Stimulated activated CD8-positive, alpha-beta memory T cell treated with anti-CD3 and anti-CD28 coated beads, Interleukin-15, amount 100 ng/mL, for 4 hours (primary cell): ENCODE measurements at places on chromosomes 13 and 19.

GRCh38 chr13:81927347-81927746 lies 1586.4 kb upstream of the SPRY2 start:
- no peak for DNase-seq

- DNase-seq, result no peak
These were observed at the start of gene KCNRG for GRCh38 chr13:50015258-50015657. Gene KCNRG (plus strand): TSS chr13:50015444. CDS start chr13:50015494, 50 bp downstream.

DNA sequence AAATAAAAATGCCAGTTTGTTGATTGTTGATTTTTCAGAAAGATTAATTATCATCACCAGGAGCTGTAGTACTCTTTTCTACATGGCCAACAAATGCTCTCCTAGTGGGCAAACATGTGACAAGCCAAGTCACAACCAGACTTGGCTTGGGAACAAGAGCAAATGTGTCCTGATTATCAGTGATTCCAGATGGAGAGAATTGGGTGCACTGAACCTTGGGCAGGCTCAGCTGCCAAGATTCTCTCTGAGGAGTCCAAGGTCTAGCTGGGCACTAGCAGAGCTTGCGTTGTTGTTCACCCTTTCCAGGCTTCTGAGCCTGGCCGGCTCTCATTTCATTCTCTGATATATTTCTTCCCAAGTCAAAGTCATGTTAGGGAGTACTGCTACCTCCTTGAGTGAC lies 27.3 kb upstream of the GPI start:
- no peak for DNase-seq

GRCh38 chr19:11422163-11423065 lies 3.3 kb upstream of the RGL3 start:
- DNase-seq, result peak; percentile 27

- DNase-seq, result no peak
These were observed 10.1 kb downstream of the TUBB4A start for GRCh38 chr19:6491802-6492592.

GRCh38 chr19:47560999-47561398 lies 11.9 kb downstream of the ZNF541 start:
- DNase-seq, result no peak

DNA sequence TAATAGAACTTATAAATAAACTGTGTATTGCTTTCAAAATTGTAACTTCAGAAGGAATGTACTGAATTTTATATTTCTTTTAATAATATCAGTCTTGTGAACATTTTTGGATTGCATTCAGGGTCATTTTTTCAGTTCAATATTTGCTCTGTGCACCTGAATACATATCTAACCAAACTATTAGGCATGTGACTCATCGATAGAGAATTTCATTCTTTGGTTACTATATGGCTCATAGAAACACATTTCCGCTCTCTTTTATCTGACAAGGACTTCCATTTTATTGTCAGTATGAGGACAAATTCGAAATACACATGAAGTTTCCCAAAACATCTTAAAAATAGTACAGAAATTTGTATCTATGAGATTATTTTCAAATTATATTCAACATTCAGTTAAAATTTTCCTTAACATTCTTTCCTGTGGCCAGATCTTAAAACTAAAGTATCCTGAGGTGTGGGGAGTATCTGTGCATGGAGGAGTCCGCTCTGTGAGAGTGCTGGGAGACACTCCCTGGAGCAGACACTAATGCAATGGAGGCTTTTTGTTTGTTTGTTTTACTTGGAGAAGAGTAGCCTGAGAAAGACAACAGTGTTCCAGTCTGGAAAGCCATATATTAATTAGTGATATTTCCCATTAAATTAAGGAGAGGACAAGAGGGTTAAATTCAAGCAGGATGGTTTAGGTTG lies 483.6 kb downstream of the PCDH20 start:
- DNase-seq, result no peak

DNA sequence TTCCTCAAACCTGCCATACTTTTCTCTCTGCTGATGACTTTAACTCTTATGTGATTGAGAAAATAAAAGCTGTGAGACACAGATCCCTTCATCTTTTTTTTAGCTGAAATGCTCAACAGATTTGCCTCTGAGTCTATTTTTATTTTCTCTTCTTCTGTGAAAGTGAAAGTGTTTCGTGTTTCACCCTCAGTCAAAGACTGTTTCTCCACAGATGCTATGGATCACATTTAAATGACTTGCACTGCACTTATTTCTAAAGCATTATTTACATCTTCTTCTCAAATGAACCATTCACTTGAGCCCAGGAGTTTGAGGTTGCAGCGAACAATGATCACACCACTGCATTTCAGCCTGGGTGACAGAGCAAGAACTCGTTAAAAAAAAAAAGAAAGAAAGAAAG lies 890.1 kb upstream of the PCDH20 start:
- no peak for DNase-seq

GRCh38 chr19:4908781-4909155 lies 533 bp upstream of the UHRF1 start:
- DNase-seq, result no peak

- no peak for DNase-seq
These were observed 7.8 kb downstream of the GTF3A start for GRCh38 chr13:27432180-27432579.

DNA sequence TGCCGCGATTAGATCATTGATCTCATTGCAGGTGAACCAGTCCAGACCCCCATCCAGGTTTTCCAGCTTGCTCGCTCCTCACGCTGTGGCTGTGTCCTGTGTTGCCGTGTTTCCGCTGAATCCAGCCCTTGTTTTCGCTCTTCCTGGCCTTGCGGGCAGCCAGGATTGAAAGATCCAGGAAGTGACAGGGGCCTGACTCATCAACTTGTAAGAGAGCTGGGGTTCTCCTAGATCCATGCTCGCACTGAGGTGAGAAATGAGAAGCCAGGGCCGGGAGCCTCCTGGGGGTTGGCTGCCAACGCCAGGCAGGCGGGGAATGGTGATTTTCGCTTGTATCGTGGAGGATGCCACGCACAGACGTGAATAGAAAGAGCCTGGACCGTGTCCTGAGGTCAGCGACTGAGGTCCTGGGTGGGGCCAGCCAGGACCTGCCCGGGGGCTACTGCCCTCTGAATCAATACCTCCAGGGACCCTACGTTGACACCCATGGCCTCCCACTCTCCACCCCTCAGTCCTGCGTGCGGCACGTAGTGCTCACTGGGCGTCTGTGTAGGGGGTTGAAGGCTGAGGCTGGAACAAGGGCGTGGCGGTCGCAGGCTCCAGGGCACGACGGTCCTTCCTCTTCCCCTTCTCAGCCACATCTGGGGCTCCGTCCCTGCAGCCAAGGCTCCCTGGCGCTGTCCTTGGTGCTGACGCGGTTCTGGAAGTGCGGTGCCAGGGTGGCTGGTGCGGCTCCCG lies 7.3 kb upstream of the PTPRH start:
- no peak for DNase-seq

DNA sequence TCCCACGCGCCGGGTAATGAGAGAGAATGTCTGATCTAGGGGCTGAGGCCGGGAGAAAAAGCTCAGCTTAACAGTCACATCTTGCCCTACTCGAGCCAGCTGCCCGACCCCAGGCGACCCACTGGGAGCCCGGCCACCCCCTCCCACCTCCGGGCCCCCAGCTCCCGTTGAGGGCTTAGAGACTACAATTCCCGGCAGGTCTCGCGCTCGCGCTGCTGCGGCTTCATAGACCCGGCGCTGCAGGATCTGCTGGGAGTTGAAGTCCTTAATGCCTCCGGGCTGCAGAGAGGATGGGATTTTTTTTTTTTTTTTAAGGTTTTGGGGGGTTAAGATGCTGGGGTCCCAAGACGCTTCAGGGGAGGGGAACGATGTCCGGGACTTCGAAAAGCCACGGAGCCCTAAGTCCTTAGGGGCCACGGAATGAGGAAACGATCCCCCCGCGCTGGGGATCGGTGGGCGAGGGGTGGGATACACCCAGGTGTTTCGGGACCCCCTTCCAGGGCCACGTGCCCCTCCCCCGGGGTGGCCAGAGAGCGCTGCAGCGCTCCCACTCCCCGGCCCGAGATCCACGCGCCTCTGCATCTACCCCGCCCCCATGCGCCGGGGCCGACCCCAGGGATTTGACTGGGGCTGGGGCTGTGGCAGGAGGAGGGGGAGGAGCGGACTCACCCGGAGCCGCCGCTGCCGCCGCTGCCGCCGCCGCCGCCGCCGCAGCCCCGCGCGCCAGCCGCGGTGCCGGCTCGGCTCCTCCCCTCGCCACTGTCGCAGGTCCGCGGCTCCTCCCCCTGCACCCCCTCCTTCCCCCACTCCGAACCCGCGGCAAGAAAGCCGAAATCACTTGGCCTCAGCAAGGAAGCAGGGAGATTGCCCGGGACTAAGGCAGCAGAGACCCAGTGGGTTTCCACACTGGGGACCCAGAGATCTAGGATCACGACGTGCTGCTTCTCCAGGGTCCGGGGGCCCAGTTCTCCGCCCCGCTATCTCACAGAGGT lies at the start of gene SYT3:
SYT3 (minus strand) TSS at position 761 of the 992 bp plus-strand sequence. CDS start 2,470 bp downstream, outside the sequence.
- DNase-seq, result no peak

DNA sequence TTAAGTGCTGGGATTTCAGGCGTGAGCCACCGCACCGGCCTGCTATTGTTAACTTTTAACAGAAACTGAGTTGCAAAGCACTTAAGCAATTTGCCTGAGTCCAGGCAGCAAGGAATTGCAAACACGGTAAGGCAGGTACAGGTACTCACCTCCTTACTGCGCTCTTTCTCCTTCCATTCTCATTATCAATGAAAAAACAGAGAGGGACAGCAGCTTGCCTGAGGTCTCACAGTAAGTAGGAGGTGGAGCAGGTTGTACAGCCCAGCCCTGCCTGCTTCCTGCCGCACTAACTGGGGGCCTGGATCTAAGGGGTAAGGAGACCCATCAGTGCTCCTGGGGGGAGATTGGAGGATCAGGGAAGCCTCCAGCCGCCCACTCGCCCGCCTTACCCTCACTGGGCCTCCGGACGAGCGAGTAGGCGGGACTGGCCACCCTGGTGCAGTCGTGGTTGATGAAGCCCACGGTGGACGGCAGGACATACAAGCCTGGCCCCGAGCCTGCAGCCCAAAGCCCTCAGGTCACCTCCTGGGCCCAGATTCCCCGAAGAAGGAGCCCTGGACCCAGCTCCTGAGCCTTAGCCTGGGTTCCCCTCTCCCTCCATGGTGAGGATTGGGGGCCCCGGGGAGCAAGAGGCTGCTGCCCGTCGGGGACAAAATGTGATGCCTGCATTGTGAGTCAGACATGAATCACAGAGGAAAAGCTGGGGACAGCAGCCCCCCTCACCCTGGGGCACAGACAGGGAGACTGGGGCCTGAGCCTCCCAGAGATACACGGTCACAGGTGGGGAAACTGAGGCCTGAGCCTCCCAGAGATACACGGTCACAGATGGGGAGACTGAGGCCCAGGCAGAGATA lies 11.4 kb upstream of the SHC2 start:
- DNase-seq, result no peak

- no peak for DNase-seq
These were observed 3.7 kb downstream of the ZNF787 start for GRCh38 chr19:56117376-56117884.

DNA sequence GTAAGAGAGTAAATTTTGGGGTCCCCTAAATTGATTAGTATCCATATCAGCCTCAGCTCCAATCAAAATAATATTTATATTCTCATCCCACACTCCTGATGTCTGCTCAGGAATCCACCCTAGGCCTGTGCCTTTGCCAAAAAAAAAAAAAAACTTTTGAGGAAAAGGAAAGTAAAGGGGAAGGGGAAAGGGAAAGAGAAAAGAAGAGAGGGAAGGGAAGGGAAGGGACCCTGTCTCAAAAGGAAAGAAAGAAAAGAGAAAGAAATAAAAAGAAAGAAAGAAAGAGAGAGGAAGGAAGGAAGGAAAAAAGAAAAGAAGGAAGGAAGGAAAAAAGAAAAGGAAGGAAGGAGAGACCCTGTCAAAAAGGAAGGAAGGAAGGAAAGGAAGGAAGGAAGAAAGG lies 91.8 kb upstream of the CACNA1A start:
- no peak for DNase-seq

GRCh38 chr19:7200736-7201135 lies 93.5 kb downstream of the INSR start:
- DNase-seq, result no peak

DNA sequence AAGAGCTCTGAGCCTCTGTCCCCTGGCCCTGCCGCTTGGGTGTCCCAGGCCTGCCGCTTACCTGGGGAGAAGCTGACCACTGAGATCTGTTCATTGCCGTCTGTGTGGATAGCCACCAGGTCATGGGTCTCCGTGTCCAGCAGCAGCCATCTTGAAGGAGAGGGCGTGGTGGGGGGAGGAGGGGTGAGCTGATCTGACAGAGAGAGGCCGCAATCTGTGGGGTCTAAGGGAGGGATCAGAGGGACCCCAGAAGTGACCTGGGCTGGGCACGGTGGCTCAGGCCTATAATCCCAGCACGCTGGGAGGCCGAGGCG lies 14.6 kb upstream of the GPR4 start:
- DNase-seq, result no peak

GRCh38 chr13:40611004-40611403 lies 55.4 kb downstream of the FOXO1 start:
- no peak for DNase-seq

- DNase-seq, result peak; percentile 44
These were observed 5.7 kb downstream of the COMP start for GRCh38 chr19:18785179-18786124.

- DNase-seq, result no peak
These were observed 18.7 kb downstream of the GADD45B start for GRCh38 chr19:2494447-2495129.

GRCh38 chr19:1691589-1692290 lies 39.3 kb upstream of the TCF3 start:
- no peak for DNase-seq
